ENCODE measurements at places on chromosomes 4 and X.

DNA sequence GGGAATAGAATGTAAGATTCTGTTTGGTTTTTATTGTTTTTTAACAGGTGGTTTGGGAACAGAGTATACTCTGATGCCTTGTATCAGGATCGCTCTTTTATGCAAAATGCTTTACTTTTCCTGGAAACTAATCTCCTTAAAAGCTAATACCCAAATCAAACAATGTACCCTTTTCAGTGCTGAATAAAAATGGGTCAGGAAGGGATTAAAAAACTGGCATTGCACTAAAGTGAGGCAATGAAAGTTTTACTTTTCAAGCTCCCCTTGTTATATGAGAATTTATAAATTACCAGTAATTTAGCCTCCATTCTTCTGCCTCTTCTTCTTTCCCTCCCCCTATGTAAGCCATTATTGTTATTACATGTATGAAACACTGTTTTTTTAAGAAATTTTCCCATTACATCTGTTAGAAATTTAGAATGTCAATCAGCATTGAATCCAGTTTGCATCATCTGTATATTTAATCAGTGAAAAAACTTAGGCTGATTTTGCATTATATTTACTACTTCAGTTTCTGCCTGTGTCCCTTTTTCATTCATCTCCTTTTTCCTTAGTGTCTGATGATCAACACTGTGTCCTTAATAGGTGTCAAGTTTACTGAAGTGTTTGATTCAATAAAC lies 89.7 kb upstream of the NPNT start:
- DNase-seq = no peak
- no peak overlapping the region for H3K27ac ChIP-seq
- no peaks in the 10 kb centered on the region for H3K27me3 ChIP-seq
- H3K4me1 ChIP-seq = no peaks in the 10 kb centered on the region
- H3K4me3 ChIP-seq = no peak overlapping the region

- H3K4me1 ChIP-seq = no peaks in the 10 kb centered on the region
- DNase-seq = no peak
- peak overlapping the region; percentile 10 for H3K27ac ChIP-seq
- H3K27me3 ChIP-seq = no peaks in the 10 kb centered on the region
Observed at GRCh38 chr4:54607067-54607466, 50.7 kb upstream of the KIT start.

GRCh38 chr4:105243446-105243845 lies 96.8 kb downstream of the TET2 start:
- H3K4me1 ChIP-seq = peaks cover 5% of the 10 kb centered on the region
- DNase-seq = peak; percentile 54
- no peaks in the 10 kb centered on the region for H3K27me3 ChIP-seq
- peaks cover 3% of the 10 kb centered on the region for H3K36me3 ChIP-seq
- H3K27ac ChIP-seq = no peak overlapping the region

GRCh38 chrX:35743331-35743730 lies 54.8 kb upstream of the MAGEB16 start:
- no peaks in the 10 kb centered on the region for H3K36me3 ChIP-seq
- H3K27ac ChIP-seq = no peak overlapping the region
- no peak for DNase-seq
- H3K4me1 ChIP-seq = no peaks in the 10 kb centered on the region

DNA sequence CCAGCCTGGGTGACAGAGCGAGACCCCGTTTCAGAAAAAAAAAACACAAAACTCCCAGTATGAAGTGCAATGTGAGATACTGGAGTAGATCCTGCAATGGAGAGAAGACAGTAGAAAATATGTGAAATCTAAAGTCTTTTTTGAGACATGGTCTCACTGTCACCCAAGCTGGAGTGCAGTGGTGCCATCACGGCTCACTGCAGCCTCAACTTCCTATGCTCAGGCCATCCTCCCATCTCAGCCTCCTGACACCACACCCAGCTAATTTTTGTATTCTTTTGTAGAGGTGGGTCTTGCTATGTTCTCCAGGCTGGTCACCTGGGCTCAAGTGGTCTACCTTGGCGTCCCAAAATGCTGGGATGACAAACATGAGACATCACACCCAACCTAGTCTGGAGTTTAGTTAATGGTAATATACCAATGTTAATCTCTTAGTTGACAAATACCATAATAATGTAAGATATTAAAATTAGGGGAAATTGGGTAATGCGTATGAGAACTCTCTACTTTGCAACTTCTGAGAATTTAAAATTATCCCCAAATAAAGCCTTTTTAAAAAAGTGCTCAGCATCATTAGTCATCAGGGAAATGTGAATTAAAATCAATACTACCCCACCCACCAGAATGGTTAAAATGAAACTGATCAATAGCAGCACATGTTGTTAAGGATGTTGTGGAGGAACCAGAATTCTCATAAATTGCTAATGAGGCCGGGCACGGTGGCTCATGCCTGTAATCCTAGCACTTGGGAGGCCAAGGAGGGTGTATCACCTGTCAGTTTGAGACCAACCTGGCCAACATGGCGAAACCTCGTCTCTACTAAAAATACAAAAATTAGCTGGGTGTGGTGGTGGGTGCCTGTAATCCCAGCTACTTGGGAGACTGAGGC lies 15.0 kb downstream of the RBMX start:
- no peak overlapping the region for H3K27ac ChIP-seq
- DNase-seq = no peak
- no peak overlapping the region for H3K4me3 ChIP-seq
- peaks cover 34% of the 10 kb centered on the region for H3K4me1 ChIP-seq

DNA sequence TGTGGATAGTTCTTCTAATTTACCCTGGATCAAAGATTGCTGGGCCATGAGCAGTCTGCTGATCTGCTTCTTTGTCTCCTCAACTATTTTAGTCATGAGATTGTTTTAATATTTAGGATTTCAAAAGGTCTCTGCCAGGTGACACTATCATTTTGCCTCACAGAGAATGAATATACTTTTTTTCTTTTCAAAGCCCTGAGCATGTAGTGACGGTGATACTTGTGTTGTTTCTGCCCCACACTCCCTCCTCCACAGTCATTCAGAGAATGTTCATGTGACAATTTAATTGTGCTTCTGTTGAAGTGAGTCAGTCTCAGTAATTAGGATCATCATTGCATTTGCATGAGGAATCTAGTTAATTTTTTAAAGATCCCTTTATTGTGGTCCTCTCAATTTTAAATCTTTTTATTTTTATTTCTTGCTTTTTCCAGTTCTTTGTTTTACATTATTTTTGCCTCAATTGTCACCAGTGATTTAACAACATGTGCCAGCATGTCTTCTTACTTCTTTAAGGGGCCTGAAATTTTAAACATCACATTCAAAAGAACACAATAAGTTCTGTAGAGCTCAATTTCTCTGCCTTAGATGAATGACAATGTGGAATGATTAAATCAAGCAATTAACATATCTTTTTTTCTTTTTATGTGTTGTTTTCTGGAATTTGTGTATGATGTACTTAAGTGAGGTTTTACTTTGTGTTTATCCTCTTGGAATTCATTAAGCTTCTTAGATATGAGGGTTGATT lies 12.3 kb downstream of the MMRN1 start:
- no peaks in the 10 kb centered on the region for H3K4me1 ChIP-seq
- H3K36me3 ChIP-seq = no peaks in the 10 kb centered on the region
- no peak overlapping the region for H3K4me3 ChIP-seq
- no peak for DNase-seq
- H3K27ac ChIP-seq = no peak overlapping the region
- H3K27me3 ChIP-seq = no peaks in the 10 kb centered on the region

DNA sequence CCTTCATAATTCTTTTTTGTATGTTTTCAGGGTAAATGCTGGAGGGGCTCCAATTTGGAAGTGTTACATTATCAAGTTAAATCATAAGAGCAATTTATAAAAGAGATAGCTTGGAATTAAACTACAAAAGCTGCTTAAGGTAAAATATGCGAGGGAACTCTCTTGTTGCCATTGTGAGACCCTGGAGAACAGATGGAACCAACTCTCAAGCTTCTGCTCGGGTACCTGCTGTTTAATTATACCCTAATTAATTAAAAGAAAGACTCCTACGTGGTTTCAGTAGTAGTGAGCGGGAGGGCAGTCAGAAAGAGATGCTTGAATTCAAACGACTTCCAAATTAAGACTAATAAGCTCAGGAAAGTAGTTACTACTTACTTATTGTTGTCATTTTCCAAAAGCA lies 313.1 kb upstream of the TACR3 start:
- no peaks in the 10 kb centered on the region for H3K27me3 ChIP-seq
- no peak overlapping the region for H3K27ac ChIP-seq
- no peaks in the 10 kb centered on the region for H3K36me3 ChIP-seq
- no peaks in the 10 kb centered on the region for H3K4me1 ChIP-seq

DNA sequence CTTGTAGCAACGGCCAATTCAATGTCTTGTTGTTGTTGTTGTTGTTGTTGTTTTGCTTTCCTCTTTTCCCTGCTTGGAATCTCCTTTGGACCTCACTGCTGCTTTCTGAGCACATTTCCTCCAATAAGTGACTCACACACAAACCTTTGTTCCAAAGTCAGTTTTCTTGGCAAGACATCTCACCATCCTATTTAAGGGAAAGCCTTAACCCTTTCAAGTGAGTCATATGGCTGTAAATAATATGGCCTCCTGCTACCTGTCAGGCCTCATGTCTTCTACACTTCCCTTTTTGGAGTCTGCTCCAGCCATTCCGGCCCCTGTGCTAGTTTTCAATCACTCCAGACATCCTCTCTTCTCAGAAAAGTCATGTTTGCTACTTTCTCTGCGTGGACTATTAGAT lies 79.5 kb upstream of the MAGEB10 start:
- no peak for DNase-seq
- H3K36me3 ChIP-seq = no peaks in the 10 kb centered on the region
- H3K4me1 ChIP-seq = no peaks in the 10 kb centered on the region
- H3K27me3 ChIP-seq = no peaks in the 10 kb centered on the region
- H3K27ac ChIP-seq = no peak overlapping the region

DNA sequence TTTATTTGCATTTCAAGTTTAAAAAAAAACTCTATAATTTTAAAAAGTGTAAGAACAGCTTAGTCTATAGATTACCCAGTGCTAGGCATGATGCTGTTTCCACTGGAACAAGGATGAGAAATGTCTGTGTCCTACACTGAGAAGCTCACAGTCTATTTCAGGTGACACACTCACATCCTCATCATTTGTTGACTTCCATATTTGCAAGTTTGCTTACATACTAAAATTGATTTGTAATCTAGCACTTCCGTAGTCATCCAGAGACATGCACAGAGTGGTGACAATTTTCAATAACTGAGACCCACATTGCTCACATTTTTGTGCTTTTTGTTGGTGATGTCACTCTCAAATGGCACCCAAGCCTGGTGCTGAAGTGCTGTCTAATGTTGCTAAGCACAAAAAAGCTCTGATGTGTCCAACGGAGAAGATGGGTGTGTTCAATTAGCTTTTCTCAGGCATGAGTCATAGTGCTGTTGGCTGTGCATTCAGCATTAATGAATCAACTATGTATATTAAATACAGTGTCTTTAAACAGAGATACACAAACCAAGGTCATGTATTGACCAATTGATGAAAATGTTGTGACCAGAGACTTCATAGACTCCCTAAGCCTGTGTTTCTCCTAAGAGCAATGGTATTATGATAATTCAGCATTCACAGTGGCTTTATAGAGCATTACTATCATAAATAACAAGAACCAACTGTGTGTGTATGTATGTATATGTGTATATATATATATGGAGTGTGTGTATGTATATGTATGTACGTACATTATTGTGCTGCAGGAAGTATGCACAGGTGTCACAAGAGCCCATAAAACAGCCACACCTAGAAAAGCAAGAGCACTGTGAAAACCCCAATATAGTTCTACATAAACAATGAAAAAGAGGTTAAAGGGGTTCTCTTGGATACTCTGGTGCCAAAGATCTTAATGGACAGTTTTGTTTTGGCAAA lies 31.2 kb upstream of the VCX3B start:
- H3K36me3 ChIP-seq = no peaks in the 10 kb centered on the region
- no peaks in the 10 kb centered on the region for H3K27me3 ChIP-seq
- H3K4me3 ChIP-seq = no peak overlapping the region
- DNase-seq = no peak
- no peak overlapping the region for H3K27ac ChIP-seq
- no peaks in the 10 kb centered on the region for H3K4me1 ChIP-seq

DNA sequence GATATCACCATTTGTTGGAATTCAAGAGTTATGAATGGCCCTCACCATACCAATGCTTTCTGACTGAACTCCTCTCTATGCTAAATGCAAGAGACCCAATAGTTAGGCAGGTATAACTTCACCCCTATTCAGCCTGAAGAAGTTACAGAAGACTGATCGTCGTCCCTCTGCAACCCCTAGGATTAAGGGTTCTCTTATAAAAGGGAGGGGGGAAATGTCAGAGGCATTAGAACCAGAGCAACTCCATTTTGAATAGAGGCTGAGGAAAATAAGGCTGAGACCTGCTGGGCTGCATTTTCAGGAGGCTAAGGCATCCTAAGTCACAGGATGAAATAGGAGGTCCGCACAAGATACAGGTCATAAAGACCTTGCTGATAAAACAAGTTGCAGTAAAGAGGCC lies 494.3 kb downstream of the SPRY1 start:
- no peak overlapping the region for H3K4me3 ChIP-seq
- no peaks in the 10 kb centered on the region for H3K27me3 ChIP-seq
- peaks cover 18% of the 10 kb centered on the region for H3K4me1 ChIP-seq
- no peak for DNase-seq

DNA sequence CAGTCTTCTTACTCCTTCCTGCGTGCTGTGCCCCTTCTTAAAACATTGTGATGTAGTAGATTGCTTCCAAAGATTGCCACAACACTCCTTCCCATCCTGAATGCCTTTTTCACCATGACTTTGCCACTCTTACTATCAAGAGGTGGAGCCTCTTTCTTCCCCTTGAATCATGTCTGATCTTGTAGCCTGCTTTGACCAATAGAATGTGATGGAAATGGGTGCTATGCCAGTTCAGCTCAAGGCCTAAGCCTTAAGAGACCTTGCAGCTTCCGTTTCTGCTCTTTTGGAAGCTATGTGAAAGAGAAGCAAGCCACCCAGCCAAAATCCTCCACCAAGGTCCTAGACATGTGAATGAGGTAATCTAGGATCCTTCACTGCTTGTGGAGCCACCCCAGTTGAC lies 31.6 kb upstream of the RP2 start:
- no peaks in the 10 kb centered on the region for H3K4me1 ChIP-seq
- no peak for DNase-seq
- no peak overlapping the region for H3K4me3 ChIP-seq
- H3K36me3 ChIP-seq = no peaks in the 10 kb centered on the region

GRCh38 chrX:26026179-26026578 lies 112.0 kb upstream of the MAGEB18 start:
- no peak overlapping the region for H3K4me3 ChIP-seq
- no peaks in the 10 kb centered on the region for H3K36me3 ChIP-seq
- no peak for DNase-seq
- no peaks in the 10 kb centered on the region for H3K27me3 ChIP-seq
- no peaks in the 10 kb centered on the region for H3K4me1 ChIP-seq
- H3K27ac ChIP-seq = no peak overlapping the region

GRCh38 chr4:2041239-2042130 lies 17.6 kb upstream of the NAT8L start:
- peak; percentile 96 for DNase-seq
- H3K36me3 ChIP-seq = no peaks in the 10 kb centered on the region
- H3K4me1 ChIP-seq = peaks cover 9% of the 10 kb centered on the region
- peaks cover 51% of the 10 kb centered on the region for H3K27me3 ChIP-seq
- peak overlapping the region; percentile 82 for H3K4me3 ChIP-seq

DNA sequence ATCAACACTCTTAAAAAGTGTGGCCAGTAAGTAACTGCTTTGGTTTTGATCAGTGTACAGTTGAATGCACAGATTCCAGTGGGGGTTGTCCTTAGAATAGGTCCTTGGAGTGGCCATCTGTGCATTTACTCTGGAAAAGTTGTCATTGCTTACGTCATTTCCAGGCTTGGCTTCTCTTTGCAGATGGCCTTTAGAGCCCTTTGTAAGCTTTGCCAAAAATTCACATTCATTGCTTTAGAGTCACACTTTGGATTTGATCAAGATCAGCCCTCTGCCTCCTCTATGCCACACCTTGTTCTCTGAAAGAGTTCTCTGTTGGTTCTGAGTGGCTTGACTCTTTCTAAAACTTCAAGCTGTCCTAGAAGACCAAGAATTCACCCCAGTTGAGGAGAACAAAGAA lies 83.9 kb downstream of the MAMLD1 start:
- no peak overlapping the region for H3K27ac ChIP-seq
- no peaks in the 10 kb centered on the region for H3K27me3 ChIP-seq
- DNase-seq = no peak

Data from spleen (tissue), 13 donors.